ENCODE measurements at places on chromosomes 4 and X.

DNA sequence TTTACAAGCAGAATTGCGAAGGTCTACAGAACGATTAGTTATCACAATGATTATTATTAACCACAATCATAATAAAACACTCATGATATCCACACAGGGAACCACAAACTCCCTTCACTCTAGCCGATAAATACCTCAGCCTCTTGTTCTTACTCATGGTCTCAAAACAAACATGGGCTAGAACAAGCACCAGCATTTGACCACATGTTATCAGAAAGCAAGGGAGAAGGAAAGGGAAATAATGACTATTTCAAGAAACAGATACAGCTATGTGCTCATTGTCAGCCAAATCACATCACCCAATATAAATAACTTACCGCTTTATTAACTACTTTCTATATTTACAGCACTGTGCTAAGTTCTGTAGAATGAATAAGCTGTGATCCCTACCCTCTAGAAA lies 663.2 kb upstream of the HTR2C start:
- no peak for DNase-seq

DNA sequence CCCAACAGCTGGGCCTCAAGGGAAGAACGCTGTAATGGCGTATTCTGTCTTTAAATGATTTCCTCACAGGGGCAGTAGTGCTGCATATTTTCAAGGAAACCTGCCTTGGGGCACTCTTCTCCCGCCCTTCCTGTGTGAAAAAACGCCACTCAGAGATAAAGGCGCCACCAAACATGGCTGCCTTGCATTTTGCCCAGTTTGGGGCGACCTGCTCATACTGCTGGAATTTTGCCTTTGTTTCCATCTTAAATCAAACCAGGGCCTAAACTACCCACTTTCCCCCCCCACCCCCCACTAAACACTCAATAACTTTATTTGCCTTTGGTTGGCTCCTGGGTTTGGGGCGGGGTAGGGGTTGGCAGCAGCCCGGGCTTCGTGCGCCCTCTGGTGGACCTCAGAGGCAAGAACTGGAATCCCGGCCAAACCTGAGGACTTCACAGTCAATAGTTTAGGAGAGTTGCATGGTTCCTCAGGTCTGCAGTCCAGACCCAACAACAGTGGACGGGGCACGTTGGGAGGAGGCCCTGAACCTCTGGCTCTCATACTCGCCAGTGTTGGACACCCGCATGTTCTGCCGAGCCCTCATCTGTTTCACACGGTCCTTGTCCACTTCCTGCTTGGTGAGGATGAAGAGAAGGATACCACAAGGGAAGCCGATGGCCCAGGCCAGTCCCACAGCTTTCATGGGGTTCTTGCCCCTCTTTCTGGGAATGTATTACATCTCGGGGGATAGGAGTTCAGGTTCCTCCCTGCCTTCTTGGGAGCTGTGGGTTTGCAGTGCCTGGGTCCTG lies 220.1 kb upstream of the STK26 start:
- no peak for DNase-seq

GRCh38 chr4:120760047-120760446 lies 162.5 kb downstream of the PRDM5 start:
- no peak for DNase-seq

DNA sequence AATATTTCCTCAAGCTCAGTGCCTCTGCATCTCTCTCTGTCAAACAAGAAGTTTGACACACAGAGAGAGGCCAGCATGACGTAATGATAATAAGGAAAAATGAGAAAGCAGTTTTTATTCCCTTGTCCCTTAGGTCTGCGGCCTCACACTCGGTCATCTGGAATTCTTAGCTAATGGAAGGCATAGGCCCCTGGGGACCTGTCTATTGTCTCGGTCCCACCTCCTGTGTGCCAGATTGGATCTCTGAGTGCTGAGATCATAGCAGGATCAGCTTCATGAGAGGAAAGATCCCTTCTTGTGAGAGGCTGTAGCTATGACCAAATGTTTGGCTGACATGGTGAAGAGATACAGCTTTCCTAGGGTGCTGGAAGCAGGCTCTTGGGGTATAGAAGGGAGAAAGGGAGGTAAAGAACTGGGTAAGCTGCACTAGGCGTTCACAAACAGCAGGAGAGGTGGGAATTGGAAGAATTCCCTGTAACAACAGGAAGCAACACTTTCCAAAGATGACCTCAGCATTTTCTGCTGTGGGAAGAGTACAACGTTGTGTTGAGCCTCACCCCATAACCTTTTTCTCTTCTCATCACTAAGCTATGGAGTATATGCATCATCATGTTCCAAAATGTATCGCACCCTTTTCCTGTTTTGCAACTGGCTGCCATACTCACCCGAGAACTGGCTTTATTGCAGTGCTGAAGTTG lies 20.2 kb downstream of the TMEM31 start:
- no peak for DNase-seq

GRCh38 chr4:75172551-75172950 lies 239.6 kb downstream of the PARM1 start:
- DNase-seq, result no peak

- DNase-seq, result peak; percentile 78
Observed at GRCh38 chrX:103063918-103064434, at the start of gene BEX1. Gene BEX1 (minus strand): TSS chrX:103064171. CDS start chrX:103063274, 897 bp downstream.

GRCh38 chr4:168854350-168854921 lies 155.6 kb downstream of the CBR4 start:
- DNase-seq, result no peak

- DNase-seq, result no peak
Observed at GRCh38 chr4:22031423-22031822, 82.9 kb upstream of the KCNIP4 start.

- no peak for DNase-seq
Observed at GRCh38 chrX:131816551-131817136, 206.5 kb upstream of the STK26 start.

GRCh38 chr4:56981795-56982201 lies 3.1 kb downstream of the POLR2B start:
- no peak for DNase-seq

DNA sequence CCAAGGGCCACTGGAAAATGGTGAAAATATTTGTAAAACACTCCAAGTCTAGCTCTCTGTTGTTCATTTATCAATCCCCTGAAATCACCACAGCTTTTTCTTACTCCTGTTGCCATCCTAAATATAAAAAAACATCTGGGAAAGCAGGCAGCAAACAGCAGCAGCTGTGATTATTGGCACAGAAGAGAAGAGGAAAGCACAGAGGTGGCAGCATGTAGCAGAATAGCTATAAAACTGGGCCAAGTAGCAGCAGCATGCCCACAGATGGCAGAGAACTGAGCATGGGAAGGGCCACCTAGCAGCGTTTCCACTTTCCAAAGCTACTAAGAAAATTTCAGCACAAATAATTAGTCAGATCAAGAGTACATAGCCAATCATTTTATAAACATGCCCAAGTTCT lies 307.2 kb downstream of the SLC7A11 start:
- no peak for DNase-seq

GRCh38 chr4:53702334-53703266 lies 111.3 kb upstream of the LNX1 start:
- DNase-seq, result peak; percentile 88

GRCh38 chrX:721354-721753 lies 90.8 kb downstream of the SHOX start:
- DNase-seq, result no peak

- no peak for DNase-seq
Observed at GRCh38 chrX:41351923-41352322, 18.0 kb downstream of the DDX3X start.

- peak; percentile 86 for DNase-seq
Observed at GRCh38 chrX:115968436-115969252, 201.9 kb upstream of the AGTR2 start.

GRCh38 chrX:9829308-9830267 lies 43.4 kb downstream of the SHROOM2 start:
- no peak for DNase-seq

DNA sequence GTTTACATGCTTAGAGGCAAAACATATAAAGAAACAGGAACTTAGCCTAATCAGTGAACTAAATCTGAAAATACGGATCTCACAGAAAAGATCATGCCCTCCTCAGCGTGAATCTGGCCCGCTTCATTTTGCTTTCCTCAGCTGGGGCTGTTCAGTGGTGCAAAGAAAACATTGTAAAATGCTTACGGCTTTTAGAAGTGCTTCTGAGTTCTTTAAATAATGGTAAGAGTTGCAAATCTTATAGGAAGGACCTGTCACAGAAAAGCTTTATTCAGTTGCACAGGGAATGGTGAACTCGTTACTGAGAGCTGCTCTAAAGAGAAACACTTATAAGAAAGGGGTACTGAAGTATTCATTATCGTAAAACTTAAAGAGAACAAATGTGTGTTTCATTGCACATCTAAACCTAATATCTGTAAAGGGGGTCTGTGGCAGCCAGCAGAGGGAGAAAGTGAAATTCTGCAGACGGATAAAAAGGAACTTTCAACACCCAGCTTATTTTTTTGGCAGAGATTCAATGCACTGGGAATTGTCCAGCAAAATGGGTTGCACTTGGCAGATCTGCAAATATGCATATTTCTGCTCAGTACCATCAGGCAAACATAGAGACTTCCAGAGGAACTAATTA lies 139.2 kb upstream of the ANK2 start:
- no peak for DNase-seq

DNA sequence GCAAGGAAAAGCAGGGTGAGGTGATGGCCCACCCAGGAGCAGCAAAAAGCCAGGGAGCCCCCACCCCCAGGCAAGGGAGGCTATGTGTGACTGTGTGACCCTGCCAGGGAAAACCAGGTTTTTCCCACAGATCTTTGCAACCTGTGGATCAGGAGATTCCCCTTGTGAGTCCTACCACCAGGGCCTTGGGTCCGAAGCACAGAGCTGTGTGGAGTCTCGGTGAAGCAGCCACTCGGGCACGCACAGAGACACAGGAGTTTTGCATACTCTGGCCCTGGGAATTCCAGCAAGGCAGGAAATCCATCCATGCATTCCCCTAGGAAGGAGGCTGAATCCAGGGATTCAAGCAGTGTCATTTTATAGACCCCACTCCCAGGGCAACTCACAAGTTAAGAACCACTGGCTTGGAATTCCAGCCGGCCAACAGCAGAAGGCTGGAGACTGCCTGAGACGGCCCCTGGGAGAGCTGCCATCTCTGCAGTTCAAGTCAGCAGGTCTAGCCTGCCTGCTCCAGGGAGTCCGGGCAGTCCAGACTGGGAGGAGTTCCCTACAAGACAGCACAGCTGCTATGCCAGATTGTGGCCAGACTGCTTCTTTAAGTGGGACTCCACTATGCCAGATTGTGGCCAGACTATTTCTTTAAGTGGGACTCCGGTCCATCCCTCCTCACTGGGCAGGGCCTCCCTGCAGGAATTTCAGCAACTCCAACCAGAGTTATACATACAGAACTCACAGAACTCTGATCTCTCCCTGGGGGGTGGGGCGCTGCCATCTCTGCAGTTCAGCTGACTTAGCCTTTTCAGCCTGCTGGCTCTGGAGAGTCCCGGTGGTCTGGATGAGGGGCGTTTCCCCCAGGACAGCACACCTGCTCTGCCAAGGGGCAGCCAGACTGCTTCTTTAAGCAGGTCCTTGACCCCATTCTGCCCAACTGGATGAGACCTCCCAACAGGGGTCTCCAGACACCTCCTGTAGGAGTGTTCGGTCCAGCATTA lies 85.1 kb upstream of the ADAD1 start:
- no peak for DNase-seq

DNA sequence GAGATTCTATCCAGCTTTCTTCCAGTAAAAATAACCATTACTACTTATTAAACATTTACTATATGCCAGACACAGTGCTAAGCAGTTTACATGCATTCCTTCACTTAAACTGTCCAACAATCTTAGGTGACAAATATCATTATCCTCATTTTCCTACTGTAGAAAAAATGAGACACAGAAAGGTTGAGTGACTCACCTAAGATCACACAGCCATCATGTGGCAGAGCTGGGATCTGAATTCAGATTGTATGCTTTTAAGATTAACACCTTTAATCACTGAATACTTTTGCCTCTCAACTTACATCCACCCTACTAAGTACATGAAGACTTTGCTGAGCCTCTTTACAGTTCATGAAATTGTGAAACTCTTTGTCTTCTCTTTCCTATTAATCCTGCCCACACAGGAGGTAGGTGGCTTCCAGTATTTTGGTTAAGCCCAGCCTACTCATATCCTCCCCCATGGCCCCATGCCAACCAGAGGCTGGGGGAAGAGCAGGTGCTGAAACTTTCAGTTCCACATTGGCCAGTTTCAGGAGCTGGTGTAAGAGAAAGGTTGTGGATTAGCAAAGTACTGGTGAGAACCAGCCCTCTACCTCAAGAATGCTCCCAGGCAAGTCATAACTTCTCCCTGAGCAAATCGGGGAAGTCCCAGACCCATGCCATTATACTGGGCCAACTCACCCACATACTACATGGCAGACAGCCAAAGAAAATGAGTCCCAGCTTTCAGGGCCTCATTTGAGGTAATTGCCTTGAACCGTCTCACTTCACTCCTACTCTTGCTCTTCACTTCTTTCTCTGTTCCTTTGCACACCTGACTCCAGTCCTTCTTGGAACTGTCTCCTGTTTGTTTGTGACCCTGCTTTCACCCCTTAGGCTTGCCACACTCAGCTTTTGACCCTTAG lies 211.1 kb downstream of the GUCY2F start:
- no peak for DNase-seq

DNA sequence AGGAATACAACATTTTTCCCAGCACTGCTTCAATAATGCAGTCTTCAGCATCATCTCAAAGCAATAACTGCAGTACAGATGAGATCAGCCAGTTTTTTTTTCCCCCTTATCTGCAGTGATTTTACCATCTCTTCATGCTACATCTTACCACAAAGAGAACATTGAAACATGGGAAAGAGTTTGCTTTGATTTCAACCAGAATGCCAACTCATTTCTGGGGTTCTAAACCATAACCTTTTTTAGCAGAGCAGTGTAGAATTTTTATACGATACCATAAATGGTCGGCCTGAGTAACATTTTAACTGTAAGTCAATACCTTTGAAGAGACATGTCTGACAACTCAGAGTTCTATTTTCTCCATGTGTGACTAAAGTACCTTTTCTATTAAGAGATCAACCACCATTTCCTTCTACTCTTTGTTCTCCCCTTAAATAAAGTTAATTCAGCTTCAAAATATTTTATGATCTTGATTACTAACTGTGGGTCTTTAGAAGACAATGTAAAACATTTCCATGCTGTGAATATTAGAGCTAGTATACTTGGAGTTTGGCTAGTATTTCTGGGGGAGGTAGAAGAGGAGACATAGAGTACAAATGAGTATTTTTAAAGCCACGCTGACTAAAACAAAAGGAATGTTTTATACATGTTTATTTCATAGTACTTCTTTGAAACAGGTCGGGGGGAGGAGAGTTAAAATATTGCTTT lies 69.1 kb downstream of the TET2 start:
- DNase-seq, result no peak

Data from NCI-H526 (cell line).